ENCODE measurements at places on chromosomes 13 and 19. TPM values are rescaled to one million over a fixed set of nuclear protein-coding genes. Genes with fewer than 3 reads are reported as not detected.

The NKPD1 gene
- polyA plus RNA-seq, result 0.05 TPM

DNA sequence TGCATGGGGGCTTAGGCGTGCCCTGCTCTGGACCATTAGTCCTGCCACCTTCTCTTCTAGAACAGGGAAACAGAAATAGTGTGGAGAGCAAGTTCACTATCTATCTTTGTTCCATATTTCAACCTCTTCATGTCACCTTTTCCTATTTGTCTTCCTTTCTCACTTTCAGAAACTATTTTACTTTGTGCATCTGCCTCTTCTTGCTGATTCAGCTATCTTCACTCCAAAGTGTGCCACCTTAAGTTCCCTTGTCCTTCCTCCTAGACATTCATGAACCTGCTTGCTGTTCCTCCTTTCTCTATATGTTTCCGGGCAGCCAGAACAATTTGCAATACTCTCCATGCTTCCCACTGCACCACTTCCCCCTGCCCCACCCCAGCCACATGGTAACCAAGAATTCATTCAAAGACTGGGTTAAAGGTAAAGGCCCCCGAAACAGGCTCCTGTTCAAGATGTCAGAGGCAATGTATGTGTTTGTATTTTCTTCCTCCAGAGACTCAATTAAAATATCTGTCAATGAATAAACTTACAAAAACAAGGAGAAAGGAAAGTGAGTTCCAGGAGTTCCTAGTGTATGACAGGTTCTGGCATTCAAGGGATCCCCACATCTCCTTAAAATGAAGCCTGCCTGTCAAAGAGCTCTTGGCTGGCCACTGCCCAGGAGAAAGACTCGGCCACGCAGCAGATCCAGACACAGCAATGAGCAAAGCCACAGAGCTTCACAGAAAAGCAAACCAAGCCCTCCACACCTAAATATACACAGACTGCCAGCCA, 268.1 kb downstream of the DNAJC15 start:
- no peak overlapping the region for H3K27ac ChIP-seq
- no peak for DNase-seq
- no peak overlapping the region for H3K4me3 ChIP-seq
- H3K27me3 ChIP-seq, result no peaks in the 10 kb centered on the region
- no peaks in the 10 kb centered on the region for H3K4me1 ChIP-seq

DNA sequence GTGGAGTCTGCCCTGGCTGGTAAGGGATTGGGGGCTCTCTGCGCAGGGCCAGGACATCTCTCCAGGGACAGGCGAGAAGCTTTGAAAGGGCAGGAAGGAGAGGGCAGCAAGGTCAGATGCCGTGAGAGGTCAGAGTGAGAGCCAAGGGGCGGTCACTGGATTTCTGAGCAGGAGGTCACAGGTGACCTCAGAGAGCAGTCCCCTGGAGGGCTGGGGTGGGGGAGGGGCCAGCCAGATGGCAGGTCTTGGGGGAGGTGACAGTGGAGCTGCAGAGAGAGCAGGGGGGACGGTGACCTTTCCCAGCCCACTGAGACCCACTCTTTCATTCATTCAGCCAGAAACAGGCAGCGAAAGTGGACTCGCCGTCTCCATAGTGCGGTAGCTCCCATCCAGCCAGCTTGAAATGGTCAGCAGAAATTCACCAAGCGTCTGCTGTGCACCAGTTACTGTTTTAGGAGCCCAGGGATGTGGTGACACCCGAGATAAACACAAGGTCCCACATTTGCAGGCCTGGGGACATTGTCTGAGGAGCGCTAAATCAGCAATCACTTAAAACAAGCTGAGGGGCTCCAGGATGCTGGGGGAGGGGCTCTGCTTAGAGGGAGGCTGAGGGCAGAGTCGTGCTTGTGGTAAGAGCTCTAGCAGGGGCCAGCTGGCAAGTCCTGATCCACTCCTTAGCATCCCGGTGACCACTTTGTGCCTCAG, 10.2 kb downstream of the CARM1 start:
- no peaks in the 10 kb centered on the region for H3K27me3 ChIP-seq
- H3K4me3 ChIP-seq, result no peak overlapping the region
- DNase-seq, result no peak
- H3K36me3 ChIP-seq, result no peaks in the 10 kb centered on the region
- H3K27ac ChIP-seq, result no peak overlapping the region

DNA sequence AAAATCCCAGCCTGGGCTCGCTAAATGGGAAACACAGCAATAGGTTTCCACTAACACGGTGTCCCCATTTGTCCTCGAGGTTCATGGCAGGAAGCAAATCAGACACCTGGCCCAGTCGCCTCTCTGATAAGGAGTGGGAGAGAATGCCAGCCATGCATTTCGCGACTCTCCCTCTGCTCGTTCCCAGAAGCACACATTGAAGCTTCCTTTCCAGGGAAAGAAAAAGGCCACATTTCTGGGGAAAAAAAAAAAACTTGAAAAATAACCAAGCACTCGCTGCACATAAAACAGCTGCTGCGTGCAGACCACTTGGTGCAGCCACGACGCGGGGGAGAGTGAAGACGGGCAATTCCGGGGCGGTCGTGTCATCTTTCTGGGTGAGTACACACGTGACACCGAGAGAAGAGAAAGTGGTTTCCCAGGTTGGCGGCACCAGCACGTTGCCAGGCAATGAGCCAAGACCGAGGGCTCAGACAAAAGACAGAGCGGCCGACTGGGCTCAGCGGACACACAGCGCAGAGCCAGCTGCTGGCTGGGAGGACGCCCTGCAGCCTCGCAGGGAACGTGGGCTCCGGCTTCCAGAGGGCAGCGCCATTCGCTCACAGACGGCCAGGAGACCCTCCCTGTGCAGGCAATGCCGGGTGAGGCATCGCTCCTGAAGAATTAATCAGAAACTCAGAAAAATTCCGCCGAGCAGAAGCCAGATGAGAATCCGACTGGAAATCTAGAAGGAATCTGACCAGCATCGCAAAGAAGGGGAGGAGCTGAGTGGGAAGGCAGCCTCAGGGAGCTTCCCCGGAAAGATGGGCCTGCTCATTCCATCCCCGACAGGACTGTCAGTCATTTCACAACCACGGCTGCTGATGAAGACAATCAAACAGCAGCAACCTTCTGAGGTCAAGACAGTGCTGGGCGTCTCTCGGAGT, 83.2 kb upstream of the IRS2 start:
- peak; percentile 88 for DNase-seq
- H3K4me3 ChIP-seq, result peak overlapping the region; percentile 28
- H3K4me1 ChIP-seq, result peaks cover 3% of the 10 kb centered on the region
- no peak overlapping the region for H3K27ac ChIP-seq
- H3K36me3 ChIP-seq, result no peaks in the 10 kb centered on the region

DNA sequence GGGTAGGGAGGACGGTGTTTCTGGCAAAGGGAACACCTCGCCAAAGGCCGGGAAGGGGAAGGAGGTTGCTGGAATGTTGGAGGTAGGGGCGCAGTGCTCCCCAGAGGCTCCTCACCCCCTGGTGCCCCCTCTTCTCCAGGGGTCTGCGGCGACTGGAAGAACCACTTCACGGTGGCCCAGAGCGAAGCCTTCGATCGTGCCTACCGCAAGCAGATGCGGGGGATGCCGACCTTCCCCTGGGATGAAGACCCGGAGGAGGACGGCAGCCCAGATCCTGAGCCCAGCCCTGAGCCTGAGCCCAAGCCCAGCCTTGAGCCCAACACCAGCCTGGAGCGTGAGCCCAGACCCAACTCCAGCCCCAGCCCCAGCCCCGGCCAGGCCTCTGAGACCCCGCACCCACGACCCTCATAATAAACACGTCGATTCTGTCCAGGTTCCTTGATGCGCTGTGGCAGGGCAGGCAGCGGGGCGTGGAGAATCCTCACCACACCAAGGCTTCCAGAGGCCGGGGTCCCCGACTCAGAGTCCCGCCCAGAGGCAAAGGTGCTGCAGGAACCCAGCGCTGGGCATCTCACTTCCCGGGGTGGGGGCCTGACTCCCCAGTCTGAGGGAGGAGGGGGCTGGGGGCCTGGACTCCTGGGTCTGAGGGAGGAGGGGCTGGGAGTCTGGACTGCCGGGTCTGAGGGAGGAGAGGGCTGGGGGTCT, 7.4 kb upstream of the SPACA4 start:
- DNase-seq, result no peak
- no peak overlapping the region for H3K27ac ChIP-seq
- H3K4me1 ChIP-seq, result no peaks in the 10 kb centered on the region
- H3K27me3 ChIP-seq, result no peaks in the 10 kb centered on the region

DNA sequence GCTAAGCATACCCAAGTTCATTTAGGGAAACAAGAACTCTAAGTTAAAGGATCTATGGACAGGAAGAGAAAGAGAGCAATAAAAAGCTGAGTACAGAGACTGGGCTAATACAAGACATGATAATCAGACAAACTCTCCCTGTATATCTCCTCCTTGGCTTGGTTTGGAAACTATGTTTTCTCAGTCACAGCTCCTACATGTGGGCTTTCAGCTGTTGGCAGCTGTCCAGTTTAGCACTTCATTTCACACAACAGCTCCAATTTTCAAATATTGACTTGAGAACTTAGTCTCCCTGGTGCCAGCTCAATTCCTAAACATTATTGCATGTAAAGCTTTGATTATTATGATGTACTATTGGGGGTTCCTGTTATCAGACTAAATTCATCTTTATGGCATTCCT, 222.8 kb upstream of the OBI1 start:
- no peak overlapping the region for H3K27ac ChIP-seq
- no peak for DNase-seq
- no peaks in the 10 kb centered on the region for H3K4me1 ChIP-seq
- H3K27me3 ChIP-seq, result no peaks in the 10 kb centered on the region

The RYR1 gene
- polyA plus RNA-seq, result 0.38 TPM

DNA sequence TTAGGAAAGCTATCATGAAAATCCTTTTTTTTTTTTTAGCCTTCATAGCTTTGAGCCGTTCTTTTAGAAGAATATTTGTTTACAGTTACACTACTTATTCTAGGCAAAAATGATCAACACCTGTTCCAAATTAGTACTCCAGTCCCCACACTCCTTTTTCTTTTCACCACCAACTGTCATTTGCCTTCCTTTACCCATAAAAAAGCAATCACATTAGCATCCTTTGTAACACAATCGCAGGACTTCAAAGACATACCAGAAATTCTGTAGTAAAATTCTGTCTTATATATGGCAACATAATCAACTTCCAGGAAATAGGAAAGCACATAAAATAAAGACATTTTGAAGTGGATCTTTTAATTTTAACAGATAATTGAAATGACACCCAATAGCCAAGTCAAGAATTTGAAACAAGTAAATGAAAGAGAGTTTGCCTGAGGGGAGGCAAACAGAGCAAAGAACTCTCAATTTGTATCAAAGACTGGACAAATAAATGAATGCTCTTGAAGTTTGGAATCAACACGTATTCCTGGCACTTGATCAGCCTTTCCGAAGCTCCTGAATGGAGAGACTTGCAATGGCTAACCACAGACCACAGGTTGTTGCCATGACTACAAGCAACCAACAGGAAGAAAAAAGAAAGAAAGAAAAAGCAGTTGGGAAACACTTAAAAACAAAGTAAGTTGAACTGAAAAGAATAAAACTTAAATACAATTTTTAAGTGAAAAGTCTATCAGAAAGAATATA, 206.8 kb downstream of the PCDH9 start:
- H3K4me3 ChIP-seq, result no peak overlapping the region
- no peak for DNase-seq
- no peak overlapping the region for H3K27ac ChIP-seq

The SIGLEC8 gene
- polyA plus RNA-seq, result 0.15 TPM

DNA sequence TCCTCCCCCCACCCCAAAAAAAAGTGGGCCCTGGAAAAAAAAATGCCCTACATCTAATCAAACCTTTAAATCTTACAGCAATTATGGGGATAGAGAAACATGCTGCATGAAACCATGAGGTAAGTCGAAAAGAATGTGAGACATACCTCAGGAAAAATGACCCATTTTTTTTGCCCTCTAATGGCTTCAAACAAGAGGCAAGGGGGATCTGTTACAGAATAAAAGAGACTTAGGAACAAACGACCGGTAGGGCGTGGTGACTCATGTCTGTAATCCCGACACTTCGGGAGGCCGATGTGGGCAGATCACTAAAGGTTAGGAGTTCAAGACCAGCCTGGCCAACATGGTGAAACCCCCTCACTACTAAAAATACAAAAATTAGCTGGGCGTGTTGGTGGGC, 8.4 kb downstream of the RGL3 start:
- no peak overlapping the region for H3K4me3 ChIP-seq
- H3K36me3 ChIP-seq, result no peaks in the 10 kb centered on the region
- DNase-seq, result no peak
- no peaks in the 10 kb centered on the region for H3K4me1 ChIP-seq
- H3K27me3 ChIP-seq, result no peaks in the 10 kb centered on the region
- H3K27ac ChIP-seq, result no peak overlapping the region

GRCh38 chr13:37475151-37475550, 123.4 kb downstream of the POSTN start:
- no peaks in the 10 kb centered on the region for H3K36me3 ChIP-seq
- H3K27me3 ChIP-seq, result no peaks in the 10 kb centered on the region
- no peak overlapping the region for H3K4me3 ChIP-seq
- no peaks in the 10 kb centered on the region for H3K4me1 ChIP-seq

DNA sequence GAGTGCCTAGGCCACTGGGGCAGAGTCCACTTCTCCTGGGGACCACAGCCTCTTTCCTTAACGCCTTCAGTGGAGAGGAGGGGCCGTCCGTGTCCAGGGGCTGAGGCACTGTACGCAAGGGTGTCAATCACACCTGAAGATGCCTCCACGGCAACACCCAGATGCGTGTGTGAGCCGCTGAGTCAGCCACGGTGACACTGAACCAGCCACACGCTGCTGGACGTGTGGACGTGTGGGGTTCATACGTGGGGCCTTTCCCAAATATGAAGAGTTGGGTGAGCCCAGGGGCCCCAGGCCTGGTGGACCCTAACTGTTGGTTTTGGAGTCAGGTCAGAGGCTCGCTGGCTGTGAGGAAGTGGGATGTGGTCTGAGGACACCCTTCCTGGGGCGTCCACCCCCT, 51.6 kb downstream of the TMEM255B start:
- no peak overlapping the region for H3K4me3 ChIP-seq
- no peak overlapping the region for H3K27ac ChIP-seq
- H3K4me1 ChIP-seq, result no peaks in the 10 kb centered on the region
- H3K27me3 ChIP-seq, result no peaks in the 10 kb centered on the region
- no peak for DNase-seq

GRCh38 chr19:41958367-41959055, 610 bp downstream of the RABAC1 start:
- no peaks in the 10 kb centered on the region for H3K4me1 ChIP-seq
- peak overlapping the region; percentile 89 for H3K4me3 ChIP-seq
- H3K36me3 ChIP-seq, result peaks cover 3% of the 10 kb centered on the region
- no peaks in the 10 kb centered on the region for H3K27me3 ChIP-seq

DNA sequence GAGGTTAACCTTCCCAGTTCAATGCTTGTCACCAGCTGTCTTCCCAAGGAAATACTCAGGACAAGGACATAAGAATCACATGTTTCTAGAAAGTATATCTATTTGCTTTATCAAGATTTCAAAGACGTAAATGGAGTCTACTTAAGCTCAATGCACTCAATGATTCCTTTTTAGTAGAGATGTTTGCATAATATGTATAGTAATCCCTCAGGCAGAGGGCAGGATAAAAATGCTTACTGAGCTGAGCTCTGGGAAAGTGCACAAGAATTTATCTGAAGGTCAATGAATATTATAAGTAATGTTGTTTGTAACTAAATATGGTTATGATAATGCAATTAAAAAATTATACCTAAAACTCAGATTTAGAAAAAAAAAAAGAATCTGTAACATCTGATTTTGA, 1309.4 kb upstream of the SLC10A2 start:
- H3K36me3 ChIP-seq, result no peaks in the 10 kb centered on the region
- H3K4me1 ChIP-seq, result no peaks in the 10 kb centered on the region
- no peak overlapping the region for H3K4me3 ChIP-seq

- H3K4me3 ChIP-seq, result no peak overlapping the region
- no peak overlapping the region for H3K27ac ChIP-seq
- no peak for DNase-seq
- H3K36me3 ChIP-seq, result peaks cover 29% of the 10 kb centered on the region
- no peaks in the 10 kb centered on the region for H3K27me3 ChIP-seq
Observed at GRCh38 chr19:57245959-57246358, 5.5 kb downstream of the ZNF805 start.
